Activated T-cell treated with anti-CD3 and anti-CD28 coated beads for 24 hours (primary cell): ENCODE measurements at places on chromosomes 6 and 20.

- no peak for DNase-seq
Observed at GRCh38 chr6:150195996-150196417, 53.2 kb downstream of the PPP1R14C start.

DNA sequence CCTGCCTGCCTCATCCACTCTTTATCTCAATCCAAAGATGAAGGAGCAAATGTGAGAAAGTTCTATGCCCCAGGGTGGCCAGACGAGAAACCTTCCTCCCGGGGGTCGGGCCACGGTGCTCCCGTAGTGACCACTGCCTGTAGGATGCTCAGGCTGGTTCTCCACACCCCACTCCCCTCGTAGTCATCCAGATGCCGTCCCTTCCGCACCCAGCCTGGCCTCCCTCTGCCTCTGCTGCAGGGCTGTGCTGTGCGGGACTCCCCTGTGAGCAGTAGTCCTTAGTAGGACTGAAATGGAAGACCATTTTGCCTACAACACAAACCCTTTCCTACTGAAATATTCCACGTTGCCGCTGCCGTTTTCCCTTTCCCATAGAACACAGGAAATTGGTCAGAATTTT, 2.0 kb downstream of the TMC2 start:
- no peak for DNase-seq

- no peak for DNase-seq
Observed at GRCh38 chr20:23150304-23151007, 64.3 kb upstream of the CD93 start.

GRCh38 chr6:14837435-14837834, 408.4 kb upstream of the JARID2 start:
- DNase-seq, result no peak

DNA sequence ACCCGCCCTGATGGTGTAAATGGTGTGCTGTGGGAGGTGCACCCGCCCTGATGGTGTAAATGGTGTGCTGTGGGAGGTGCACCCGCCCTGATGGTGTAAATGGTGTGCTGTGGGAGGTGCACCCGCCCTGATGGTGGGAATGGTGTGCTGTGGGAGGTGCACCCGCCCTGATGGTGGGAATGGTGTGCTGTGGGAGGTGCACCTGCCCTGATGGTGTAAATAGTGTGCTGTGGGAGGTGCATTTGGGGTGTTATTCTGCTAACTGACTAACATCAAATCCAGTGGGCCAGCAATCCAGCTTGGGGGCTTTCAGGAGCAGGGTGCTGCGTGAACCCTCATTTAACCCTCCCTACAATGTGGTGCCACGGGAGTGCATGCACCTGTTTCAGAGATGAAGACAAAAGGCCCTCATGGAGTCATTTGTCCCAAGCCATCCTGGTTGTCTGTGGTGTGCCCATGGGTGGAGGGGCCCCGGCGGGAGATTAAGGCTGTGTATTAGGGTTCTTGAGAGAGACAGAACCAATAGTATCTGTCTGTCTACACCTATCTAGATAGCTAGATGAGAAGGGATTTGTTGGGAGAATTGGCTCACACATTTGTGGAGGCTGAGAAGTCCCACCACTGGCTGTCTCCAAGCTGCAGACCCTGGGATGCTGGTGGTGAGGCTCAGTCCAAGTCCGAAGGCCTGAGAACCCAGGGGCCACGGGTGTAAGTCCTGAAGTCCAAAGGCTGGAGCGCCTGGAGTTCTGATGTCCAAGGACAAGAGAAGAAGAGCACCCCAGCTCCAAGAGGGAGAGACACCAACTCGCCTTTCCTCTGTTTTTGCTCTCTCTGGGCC, 39.2 kb downstream of the TMEM242 start:
- DNase-seq, result no peak

- DNase-seq, result no peak
Observed at GRCh38 chr6:37242429-37243052, 15.0 kb upstream of the TBC1D22B start.

DNA sequence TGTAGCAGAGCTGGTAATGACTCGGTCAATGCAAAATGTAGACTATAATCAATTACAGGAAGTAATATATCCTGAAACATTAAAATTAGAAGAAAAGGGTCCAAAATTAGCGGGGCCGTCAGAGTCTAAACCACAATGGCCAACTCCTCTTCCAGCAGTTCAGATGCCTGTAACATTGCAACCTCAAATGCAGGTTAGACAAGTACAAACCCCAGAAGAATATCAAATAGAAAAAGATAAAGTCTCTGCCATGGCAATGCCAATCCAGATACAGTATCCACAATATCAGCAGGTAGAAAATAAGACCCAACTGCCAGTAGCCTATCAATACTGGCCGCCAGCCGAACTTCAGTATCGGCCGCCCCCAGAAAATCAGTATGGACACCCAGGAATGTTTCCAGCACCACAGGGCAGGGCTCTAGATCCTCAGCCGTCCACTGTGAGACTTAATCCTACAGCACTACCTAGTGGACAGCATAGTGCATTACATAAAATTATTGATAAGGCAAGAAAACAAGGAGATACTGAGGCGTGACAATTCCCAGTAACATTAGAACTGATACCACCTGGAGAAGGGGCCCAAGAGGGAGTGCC, 158.4 kb downstream of the GPX5 start:
- DNase-seq, result no peak

DNA sequence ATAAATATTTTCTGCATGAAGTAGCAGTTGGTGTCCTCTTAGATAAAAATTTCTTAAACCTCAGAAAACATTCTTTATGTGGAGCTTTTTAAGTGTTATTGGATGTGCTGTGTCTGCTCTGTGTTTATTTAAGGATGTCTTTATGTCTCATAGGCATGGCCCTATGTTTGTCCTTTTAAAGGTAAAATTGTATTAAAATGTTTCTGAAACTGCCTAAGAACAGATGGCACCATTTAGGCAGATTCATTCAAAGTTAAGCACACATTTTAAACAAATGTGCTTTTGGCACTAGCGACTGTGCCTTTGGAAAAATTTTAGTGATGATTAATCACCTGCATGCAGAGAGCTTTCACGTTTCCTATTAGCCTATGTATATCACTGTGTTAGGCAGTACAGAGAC, 125.2 kb downstream of the KIF6 start:
- DNase-seq, result no peak

GRCh38 chr6:5766260-5766659, 240.5 kb downstream of the NRN1 start:
- DNase-seq, result no peak

DNA sequence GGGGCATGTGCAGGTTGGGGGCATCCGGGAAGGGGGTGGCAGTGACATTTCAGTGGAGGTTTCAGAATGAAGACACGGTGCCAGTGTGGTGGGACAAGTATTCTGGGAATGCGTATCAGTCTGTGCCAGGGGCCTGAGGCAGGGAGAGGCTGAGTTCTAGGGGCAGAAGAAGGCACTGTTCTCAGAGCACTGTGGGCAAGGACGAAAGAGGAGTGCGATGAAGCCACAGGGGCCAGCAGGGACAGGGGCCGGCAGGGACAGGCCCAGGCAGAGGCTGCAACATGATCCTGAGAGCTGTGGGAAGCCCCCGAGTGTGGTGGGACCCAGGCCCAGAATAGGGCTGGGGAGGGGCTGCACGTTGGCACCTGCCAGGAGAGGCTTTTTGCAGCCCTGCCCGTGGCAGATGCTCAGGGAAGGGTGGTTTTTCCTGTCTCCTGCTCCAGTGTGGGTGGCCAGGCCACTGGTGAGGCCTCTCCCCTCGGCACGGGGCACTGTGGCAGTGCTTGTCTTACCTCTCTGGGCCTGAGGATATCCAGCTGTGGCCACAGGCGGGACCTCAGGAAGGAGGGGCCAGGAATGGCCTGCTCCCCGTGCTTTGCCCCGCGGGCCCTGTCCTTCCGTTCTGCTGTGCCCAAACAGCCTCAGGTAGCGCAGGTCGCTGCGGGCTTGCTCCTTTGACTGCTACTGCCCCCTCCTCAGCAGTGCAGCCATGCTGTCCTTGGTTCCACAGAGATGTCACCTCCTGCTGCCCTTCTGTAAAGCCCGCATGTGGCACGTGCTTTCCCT, 10.0 kb downstream of the ENTPD6 start:
- DNase-seq, result no peak

GRCh38 chr20:5080384-5080877, 39.3 kb downstream of the PCNA start:
- no peak for DNase-seq

DNA sequence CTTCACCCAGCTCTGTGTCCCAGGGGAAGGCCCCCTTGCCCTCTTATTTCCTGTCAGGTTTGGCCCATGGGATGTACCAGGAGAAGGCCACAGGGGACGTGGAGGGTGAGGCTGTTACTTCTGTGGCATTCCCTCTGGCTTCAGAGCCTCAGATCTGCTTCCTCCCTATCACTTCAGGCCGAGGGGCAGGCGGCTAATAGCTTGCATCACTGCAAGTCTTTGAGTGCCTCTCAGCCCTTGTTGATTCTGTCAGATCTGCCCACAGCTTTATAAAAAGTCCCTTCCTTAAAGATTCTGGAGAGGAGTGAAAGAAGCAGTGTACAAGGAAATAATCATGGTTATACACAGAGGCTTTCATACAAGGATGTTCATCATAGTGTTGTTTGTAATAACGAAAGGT, 86.9 kb downstream of the LRFN2 start:
- DNase-seq, result no peak

DNA sequence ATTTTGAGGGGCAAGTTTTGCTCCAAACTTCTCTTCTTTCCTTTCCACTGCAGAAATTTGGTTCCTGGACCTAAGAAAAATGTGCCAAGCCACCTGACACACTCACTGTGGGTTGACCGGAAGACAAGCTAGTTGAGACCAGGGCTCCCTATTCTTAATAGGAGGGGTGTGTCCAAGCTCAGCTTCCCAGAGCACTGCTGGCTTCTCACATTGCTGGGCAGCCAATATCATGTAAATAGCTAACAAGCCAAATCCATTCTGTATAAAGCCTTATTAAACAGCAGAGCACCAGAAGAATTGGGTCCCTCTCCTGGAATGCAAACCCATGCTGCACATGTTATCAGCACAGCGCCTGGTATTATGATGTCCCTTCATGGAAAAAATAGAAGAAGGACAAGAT, 17.0 kb upstream of the SAMD3 start:
- no peak for DNase-seq
